ENCODE measurements at places on chromosomes 5 and 9. TPM values are rescaled to one million over a fixed set of nuclear protein-coding genes. Genes with fewer than 3 reads are reported as not detected.

GRCh38 chr5:126619781-126620180 lies 19.0 kb downstream of the PHAX start:
- DNase-seq, result no peak

ATP10B gene
- not detected for total RNA-seq

TYRP1 gene
- not detected for total RNA-seq

GFM2 gene
- total RNA-seq, result 27.7 TPM

- DNase-seq, result no peak
These were observed 111.1 kb downstream of the ARRDC3 start for GRCh38 chr5:91271999-91272398.

GRCh38 chr9:125523681-125524080 lies 183.3 kb downstream of the MAPKAP1 start:
- no peak for DNase-seq

- no peak for DNase-seq
These were observed 111.2 kb downstream of the UNC13B start for GRCh38 chr9:35272989-35273388.

DNA sequence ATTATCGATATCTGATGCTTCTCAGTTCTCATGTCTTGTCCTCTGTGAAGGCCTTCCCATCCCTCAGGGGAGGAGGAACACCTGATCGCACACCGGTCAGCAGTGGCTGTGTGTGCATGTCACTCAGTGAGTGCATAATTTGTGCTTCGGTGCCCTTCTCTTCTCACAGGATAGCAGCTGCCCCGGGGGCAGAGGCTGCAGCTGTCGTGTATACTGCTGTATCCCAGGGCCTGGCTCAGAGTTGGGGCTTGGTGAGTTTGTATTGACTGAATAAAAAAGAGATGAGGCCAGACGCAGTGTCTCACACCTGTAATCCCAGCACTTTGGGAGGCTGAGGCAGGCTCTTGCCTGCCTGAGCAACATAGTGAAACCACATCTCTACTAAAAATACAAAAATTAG lies 49.7 kb upstream of the NCS1 start:
- no peak for DNase-seq

GRCh38 chr5:135823881-135824280 lies 10.6 kb upstream of the SLC25A48 start:
- no peak for DNase-seq

DNA sequence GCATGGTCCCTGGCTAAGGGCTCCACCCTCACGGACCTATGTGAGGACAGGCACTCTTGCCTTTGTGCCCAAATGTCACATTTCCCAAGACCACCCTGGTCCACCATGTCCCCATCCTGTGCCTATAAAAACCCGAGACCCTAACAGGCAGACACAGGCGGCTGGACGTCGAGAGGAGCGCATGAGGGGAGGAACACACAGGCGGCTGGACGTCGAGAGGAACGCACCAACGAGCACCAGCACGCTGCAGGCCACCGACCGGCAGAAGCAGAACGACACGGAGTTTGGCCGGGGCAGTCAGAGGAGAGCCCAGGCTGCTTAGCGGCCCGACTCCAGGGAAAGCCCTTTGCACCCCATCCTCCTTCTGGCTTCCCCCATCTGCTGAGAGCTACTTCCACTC lies 119.9 kb downstream of the ADAMTS2 start:
- no peak for DNase-seq

WDR55 gene
- total RNA-seq, result 19.8 TPM

GRCh38 chr5:172775326-172776234 lies 4.6 kb upstream of the DUSP1 start:
- DNase-seq, result peak; percentile 20

DNAH5 gene
- total RNA-seq, result not detected

DNA sequence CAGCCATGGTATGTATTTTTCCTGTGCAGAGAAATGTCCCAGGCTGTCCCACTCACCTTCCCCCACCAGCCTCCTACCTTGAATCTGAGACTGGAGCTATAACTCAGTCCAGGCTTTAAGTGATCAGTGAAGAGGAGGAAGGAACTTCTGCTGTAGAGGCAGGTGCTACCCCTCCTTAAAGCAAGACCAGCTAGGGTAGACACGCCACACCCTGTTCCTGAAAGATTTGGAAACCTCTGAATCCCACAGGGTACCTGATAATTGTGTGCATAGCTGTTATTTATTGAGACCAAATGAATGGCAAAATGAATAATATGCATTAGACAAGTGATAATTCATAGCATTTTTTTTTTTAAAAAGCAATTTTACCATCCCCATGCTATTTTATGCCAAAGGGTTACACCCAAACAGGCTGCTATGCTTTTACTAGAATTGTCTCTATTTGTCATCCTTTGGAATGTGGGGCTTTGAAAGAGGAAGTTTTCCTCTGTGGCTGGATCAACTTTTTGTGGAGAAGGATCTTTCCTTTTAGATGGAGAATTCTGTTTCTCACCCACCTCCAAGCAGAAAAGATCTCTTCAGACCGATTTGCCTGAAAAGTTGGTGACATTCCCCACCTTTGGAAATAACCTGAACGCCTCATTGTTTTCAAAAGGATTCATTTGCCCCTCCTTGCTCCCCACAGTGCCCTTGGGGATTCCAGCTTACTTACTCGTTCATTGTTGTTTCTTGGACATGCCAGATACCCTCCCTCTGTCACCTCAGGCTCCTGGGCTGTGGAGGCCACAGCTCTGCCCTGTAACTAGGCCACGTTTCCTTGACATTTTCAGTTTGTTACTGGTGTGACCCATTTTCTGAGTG lies 248.7 kb downstream of the NR3C1 start:
- no peak for DNase-seq

- no peak for DNase-seq
These were observed 7.5 kb upstream of the CRB2 start for GRCh38 chr9:123348317-123348992.

OBP2B gene
- total RNA-seq, result not detected

DNA sequence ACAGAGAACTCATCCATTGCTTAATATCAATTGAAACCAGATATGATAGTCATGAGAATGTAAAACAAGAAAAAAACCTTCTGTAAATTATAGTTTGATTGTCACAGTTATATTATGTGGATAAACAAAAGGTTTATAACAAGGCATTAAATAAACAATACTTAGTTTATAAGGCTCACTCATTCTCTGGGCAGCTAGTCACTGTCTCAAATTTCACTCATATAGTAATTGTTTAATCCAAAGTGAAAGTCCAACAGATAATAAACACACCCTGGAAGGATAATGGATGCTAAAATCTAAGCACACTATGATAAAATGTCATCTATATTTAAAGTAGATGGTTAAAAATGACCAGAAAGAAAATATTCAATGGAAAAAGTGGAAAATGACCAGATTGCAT lies 30.8 kb upstream of the SLC12A2 start:
- no peak for DNase-seq

DNA sequence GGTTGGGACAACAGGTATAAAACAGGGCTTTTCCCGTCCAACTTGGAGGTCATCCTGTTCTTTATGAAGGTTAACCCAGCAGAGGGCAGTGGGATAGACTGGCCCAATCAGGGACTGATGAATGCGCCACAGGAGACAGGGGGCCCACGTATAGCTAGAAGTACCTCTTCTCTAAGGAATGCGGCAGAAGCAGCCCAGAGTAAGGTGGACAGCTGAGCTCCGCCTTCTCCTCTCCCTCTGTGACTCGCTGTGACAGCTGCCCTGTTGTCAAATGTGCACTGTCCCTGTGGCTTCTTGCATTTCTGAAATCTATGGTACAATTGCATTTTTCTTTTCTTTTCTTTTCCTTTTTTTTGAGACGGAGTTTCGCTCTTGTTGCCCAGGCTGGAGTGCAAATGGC lies 306.6 kb downstream of the FBXL7 start:
- no peak for DNase-seq

GRCh38 chr5:52007230-52007858 lies 624.1 kb downstream of the ISL1 start:
- no peak for DNase-seq

- DNase-seq, result no peak
These were observed 56.1 kb downstream of the GRIA1 start for GRCh38 chr5:153546566-153546965.

GRCh38 chr9:14722391-14723035 lies at the start of gene CER1:
CER1 (minus strand) TSS chr9:14722733; CDS start chr9:14722672, 61 bp downstream.
- no peak for DNase-seq

- DNase-seq, result no peak
These were observed 26.6 kb upstream of the OR2K2 start for GRCh38 chr9:111356481-111357244.

PPP2R2B gene
- not detected for total RNA-seq

GRCh38 chr5:6084376-6084775 lies 294.0 kb downstream of the MED10 start:
- no peak for DNase-seq

PCDHB3 gene
- total RNA-seq, result not detected

- DNase-seq, result peak; percentile 40
These were observed 30.7 kb downstream of the SPIN1 start for GRCh38 chr9:88418715-88419540.

PDCD1LG2 gene
- total RNA-seq, result not detected

FAM163B gene
- total RNA-seq, result not detected

DNA sequence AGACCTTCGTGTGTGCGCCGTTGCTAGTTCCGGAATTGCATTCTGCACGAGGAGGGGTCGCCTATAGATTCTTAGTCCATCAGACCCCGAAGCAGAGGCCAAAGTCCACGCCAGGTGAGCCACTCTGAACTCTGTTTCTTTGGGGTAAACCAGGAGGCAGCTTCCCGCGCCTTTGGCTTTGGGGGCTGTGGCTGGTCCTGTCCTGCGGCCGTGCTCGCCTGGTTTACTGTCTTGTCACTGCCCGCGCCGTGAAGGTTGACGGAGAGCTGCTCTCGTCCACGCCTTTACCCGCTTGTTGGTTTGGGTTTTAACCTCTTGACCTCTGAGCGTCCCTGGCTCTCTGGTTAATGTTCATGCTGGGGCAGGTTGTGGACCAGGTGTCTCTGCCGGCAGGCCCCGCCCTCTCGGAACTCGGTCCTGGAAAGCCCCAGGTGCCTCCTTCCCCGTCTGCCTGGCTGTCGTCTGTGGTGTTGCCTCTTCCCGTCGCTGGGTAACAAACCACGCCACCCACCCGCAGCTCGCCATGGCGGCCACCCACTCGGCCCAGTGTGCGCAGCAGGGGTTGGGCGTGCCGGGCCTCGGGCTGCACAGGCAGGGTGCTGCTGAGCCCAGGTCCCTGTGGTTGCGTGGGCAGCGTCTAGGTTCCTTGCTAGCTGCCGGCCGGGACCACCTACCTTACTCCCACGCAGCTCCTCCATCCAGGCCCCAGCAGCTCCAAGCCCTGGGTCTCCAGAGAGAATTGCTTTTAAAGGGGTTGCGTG lies 44.6 kb upstream of the CACNA1B start:
- no peak for DNase-seq

KLF4 gene
- total RNA-seq, result 3.4 TPM

OTP gene
- total RNA-seq, result not detected

- no peak for DNase-seq
These were observed 24.9 kb upstream of the SMU1 start for GRCh38 chr9:33101104-33101951.

GRCh38 chr5:1054799-1055775 lies 46.5 kb downstream of the NKD2 start:
- no peak for DNase-seq

DNA sequence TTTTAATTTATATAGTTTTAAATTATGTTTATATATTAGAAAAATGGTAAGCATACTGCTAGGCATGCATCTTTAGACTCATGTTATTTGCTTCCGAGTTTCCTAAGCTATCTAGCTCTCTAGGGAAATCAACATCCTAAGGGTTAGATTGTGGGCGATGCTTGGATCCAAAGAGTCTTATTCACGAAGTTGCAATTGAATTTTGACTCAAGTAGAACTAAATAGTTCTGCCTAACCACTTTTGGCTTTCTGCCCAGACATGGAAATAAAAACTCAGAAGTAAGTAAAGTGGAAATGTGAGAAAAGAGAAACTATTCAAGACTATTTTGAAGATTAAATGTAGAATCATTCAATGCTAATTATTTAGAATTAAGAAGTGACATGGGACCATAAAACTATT lies 440.4 kb downstream of the CDH18 start:
- no peak for DNase-seq

DNA sequence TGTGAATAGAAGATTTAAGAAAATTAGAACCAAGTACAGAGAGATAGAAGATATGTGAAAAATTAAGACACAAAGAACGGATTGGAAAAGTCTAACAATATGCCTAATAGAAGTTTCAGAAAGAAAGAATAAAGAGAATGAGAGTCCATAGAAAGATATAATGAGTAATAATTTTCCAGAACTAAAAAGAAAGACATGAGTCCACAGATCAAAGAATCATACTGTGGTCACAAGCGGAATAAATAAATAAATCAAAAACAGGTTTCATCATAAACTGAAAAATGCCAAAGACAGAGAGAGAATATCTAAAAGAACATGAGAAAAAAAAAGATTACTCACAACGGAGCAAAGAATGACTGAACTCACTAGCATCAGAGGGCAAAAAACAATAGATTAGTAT lies 32.9 kb downstream of the FEM1C start:
- no peak for DNase-seq
